ENCODE measurements at places on chromosomes 3 and 15.

- DNase-seq, result no peak
Measured at GRCh38 chr3:39052583-39052982, 767 bp downstream of the WDR48 start.

- no peak for DNase-seq
Measured at GRCh38 chr3:36973139-36973538, 19.8 kb downstream of the EPM2AIP1 start.

- DNase-seq, result peak; percentile 39
Measured at GRCh38 chr3:31754575-31755278, 222.0 kb downstream of the STT3B start.

- DNase-seq, result peak; percentile 92
Measured at GRCh38 chr15:33194704-33195670, at the start of gene FMN1. Gene FMN1, minus strand, starts transcription at chr15:33194714. Its CDS starts 39,800 bp downstream, at chr15:33154914.

GRCh38 chr15:74158855-74159650 lies 14.5 kb upstream of the ISLR start:
- DNase-seq, result no peak

DNA sequence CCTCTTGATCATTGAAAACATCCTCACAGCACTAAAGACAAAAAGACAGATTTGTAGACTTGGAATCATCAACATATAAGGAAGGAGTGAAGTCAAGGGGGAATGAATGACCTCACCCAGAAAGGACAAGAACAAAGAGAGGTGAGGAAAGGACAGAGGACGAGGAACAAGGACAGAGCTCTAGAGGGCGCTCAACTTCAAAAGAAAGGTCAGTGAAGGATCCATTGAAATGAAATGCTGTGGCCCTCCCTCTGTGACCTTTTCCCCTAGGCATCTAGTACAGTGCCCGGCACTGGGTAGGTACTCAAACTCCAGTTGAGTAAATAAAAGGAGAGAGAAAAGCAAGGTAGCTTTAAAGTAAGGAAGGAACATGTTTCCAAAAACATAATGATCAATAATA lies 2.6 kb downstream of the ATP8B4 start:
- no peak for DNase-seq

- no peak for DNase-seq
Measured at GRCh38 chr15:33903661-33904060, 64.6 kb upstream of the CHRM5 start.

GRCh38 chr3:139261754-139262586 lies 81.8 kb upstream of the MRPS22 start:
- no peak for DNase-seq

GRCh38 chr3:57953576-57953975 lies 54.6 kb upstream of the FLNB start:
- no peak for DNase-seq

- no peak for DNase-seq
Measured at GRCh38 chr15:98650417-98651035, 2.2 kb downstream of the IGF1R start.

- DNase-seq, result no peak
Measured at GRCh38 chr3:137852391-137852830, 88.3 kb downstream of the SOX14 start.
